Stimulated activated CD8-positive, alpha-beta memory T cell treated with anti-CD3 and anti-CD28 coated beads, Interleukin-2, amount 100 ng/mL, for 48 hours (primary cell): ENCODE measurements at places on chromosomes 2 and 18.

GRCh38 chr2:55771612-55772011, 78.0 kb upstream of the PNPT1 start:
- DNase-seq = no peak

- DNase-seq = no peak
Observed at GRCh38 chr2:23549821-23550530, 165.0 kb downstream of the KLHL29 start.

- DNase-seq = no peak
Observed at GRCh38 chr2:6510532-6510931, 355.2 kb downstream of the CMPK2 start.

- no peak for DNase-seq
Observed at GRCh38 chr18:7273301-7273921, 42.5 kb downstream of the LRRC30 start.

- DNase-seq = no peak
Observed at GRCh38 chr2:238105506-238106338, 5.6 kb downstream of the ESPNL start.

- DNase-seq = no peak
Observed at GRCh38 chr2:179107737-179108136, 57.8 kb upstream of the CCDC141 start.

- DNase-seq = no peak
Observed at GRCh38 chr2:169704160-169704708, 10.0 kb downstream of the PHOSPHO2 start.

- DNase-seq = no peak
Observed at GRCh38 chr2:208306291-208306690, 40.2 kb downstream of the PIKFYVE start.

- DNase-seq = no peak
Observed at GRCh38 chr18:22980394-22980793, 47.3 kb downstream of the RBBP8 start.

GRCh38 chr2:176443946-176444345, 174.7 kb downstream of the MTX2 start:
- DNase-seq = no peak

GRCh38 chr2:24228470-24228869, 53.6 kb downstream of the FAM228A start:
- DNase-seq = no peak

DNA sequence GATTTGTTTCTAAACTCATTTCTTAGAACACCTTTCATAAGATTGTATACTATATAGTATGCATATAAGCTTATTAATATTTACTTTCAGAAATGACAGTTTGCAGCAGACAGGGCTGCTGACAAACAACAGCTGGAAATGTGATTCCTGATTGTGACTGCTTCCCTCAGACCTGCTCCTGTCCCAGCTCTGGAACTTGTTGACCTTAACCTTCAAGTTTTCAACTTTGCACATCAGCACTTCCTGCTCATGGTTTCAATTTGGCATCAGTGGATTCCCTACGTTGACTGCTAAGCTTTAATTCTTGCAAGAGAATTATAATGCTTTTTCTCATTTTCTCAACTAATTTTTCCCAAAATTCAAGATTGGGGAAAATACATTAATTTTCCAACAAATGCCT, 459.2 kb upstream of the ACVR2A start:
- no peak for DNase-seq

- no peak for DNase-seq
Observed at GRCh38 chr2:69720404-69720803, 21.5 kb upstream of the ANXA4 start.

- DNase-seq = no peak
Observed at GRCh38 chr18:29154196-29154757, 977.3 kb upstream of the CDH2 start.

GRCh38 chr18:35311496-35311895, 21.5 kb upstream of the ZSCAN30 start:
- DNase-seq = no peak

DNA sequence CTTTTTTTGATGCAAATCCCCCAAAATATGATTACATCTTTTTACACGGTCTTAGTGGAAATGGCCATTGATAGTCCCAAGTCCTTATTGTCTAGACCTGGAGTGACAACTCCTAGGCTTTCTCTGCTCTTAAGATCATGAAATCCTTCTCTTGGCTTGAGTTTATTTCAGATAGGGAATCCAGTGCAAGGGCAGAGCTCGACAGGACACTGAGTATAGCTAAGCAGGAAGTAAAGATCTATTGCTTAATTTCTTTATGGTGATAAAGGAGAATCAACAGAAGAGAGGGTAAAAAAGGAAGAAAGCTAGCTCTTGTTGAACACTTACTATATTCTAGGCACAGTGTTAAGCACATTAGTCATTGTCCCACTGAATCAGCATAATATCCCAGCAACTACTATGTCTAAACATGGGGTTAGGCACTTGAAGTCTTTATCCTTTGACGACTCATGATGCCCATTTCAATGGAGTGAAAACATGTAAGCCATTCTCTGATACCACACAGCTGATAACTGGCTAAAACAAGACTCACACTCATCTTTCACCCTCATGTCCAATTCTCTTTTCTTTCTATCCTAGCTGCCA, 74.1 kb upstream of the LRATD1 start:
- DNase-seq = no peak

- no peak for DNase-seq
Observed at GRCh38 chr2:34838408-34838807, 1239.3 kb upstream of the FAM98A start.

- no peak for DNase-seq
Observed at GRCh38 chr2:121258051-121258450, 27.0 kb downstream of the TFCP2L1 start.

DNA sequence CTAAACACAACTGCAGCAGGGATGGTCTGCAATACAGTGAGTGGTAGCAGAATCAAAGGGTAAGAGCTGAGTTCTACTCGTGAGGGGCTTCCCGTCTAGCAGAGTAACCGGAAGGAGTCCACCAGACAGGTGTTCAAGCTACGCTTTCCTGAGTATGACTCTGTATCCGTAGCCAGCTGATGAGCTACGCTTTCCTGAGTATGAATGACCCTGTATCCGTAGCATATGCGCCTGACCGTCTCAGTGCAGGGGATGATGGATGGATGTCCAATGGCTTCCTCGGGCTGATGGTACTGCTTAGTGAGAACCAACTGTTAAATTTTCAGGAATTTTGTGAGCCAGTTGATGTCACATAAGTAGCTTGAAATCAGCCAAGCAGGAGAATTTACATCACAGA, 244.1 kb upstream of the MYT1L start:
- no peak for DNase-seq

- no peak for DNase-seq
Observed at GRCh38 chr2:146669735-146670134, 1175.1 kb upstream of the ACVR2A start.

DNA sequence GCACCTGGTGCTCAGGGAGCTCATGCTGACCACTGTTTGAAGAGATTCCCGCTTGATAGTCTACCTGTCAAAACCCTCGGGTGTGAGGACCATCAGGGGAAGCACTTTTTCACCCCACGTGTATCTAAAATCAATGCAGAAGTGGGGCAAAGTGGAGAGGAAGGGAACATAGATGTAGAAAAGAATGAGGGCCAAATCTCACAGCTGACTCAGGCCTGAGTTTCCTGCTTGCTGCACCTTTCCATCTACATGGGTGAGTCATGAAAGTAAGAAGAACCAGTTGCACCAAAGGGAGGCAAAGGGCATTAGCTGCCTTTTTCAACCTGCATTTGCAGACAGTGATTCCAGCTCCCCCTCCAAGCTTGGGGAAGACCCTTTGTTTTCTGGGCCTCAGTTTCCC, 100.2 kb upstream of the MYCN start:
- no peak for DNase-seq

- no peak for DNase-seq
Observed at GRCh38 chr2:12548906-12549305, 167.8 kb upstream of the TRIB2 start.

- DNase-seq = no peak
Observed at GRCh38 chr2:164782323-164782722, 59.3 kb downstream of the COBLL1 start.

GRCh38 chr2:100539221-100539620, 23.6 kb upstream of the PDCL3 start:
- no peak for DNase-seq

DNA sequence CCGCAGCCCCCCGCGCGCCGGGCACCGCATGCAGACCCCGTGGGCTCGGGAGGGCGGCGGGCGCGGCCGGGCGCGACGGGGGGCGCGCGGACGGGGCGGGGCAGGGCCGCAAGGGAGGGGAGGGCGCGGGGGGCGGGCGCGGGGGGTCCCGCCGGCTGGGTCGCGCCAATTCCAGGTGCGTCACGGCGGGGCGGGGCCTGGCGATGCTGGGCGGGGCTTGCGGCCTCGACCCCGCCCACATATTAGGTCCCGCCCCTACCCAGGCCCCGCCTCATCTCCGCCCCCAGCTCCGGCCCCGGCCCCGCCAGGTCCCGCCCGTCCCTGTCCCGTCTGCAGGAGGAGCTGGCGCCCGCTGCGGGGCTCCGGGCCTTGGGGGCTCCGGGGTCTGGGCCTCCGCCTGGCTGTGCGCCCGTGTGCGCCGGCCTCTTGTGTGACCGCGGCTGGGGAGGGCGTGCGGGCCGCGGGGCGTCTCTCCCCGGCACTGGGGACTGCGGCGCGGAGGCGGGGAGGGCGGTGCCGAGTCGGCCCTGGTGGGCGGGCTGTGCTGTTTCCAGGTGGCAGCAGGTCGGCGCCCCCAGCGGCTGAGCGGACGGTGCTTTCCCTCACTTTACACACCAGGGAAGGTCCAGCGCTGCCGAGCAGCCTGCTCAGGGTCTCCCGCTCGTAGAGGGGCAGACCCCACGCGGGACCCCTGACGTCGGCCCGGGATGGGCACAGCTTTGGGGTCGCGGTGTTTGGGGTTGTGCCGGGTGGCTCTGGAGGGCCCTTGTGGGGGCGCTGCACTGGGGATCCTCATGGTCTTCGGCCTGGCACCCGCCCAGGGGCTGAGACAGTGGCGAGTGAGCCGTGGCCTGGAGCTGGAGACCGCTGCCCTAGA, 554 bp downstream of the ING5 start:
- DNase-seq = peak; percentile 87

DNA sequence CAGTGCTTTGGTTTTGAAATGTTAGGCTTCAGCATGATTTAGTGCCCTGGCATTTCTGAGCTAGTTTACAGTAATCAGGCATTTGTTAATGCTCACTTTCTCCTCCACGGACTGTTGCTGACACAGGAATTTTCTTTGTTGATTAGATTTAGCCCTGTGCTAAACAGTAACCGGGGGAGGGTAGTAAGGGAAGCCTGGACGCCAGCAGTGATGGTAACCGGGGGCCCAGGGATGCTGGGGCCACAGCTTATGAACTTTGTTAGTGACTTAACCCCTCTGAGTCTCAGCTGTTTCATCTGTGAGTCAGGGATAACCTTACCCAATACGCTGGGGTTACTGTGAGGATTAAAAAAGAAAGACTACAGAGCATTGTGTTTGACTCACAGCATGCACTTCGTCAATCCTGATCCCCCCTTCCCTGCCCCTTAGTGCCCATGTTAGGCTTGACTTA, 33.5 kb downstream of the KLHL29 start:
- no peak for DNase-seq

DNA sequence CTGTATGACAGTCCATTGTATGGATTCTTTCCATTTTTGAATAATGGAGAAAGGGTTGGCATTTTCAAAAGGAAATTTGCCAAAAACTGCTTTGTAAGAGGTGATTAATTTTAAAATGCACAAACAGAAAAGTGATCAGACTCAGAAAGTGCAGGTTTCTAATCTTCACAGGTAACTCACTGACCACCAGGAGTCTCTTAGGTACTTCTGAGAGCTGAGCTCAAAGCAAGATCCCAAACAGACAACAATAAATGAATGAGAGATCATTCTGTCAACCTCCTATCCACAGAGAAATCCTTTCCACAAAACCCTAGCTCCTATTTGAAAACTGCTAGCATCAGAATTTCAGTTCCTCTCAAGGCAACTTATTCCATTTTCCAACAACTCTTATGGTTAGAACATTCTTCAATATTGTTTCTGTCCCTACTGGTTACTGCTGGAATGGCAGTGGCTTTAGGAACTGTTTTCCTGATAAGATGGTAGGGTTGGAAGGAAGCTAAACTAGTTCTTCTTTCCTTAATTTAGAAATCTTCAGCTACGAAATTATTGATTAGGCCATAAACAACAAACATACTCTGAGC, 20.6 kb upstream of the HAAO start:
- DNase-seq = no peak

- DNase-seq = no peak
Observed at GRCh38 chr2:16155766-16156165, 215.4 kb downstream of the MYCN start.

DNA sequence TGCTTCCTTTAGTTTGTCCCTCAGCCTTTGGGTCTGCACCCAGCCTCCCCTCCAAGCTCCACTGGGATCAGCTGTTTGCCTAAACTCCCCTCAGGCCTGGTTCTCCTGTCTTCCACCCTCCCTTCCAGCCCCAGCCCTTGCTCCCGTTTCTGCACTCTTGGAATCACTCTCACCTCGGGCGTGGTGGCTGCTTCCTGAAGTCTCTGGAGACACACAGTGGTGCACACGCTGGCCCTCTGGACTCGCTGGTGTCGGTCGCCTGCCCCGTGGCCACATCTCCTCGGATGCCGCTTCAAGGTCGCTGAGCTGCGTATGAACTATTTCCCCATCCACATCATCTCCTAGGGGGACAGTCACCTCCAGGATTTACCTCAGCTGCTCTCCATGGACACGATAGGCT, 46.3 kb downstream of the PSMG2 start:
- DNase-seq = no peak

DNA sequence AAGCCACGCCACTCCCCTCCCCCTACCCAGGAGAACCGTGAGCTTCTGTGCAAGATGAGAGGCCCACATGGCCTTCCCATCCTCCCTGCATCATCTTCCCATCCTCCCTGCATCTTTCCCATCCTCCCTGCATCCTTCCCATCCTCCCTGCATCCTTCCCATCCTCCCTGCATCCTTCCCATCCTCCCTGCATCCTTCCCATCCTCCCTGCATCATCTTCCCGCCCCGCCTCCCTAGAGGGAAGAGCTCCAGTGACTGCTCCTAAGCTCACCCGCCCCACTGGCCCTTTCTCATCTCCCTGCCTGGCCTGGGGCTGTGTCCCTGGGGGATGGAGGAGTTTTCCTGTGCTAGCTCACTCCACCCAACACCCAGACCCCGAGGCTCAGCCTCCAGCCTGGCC, 93.3 kb upstream of the ASAP2 start:
- DNase-seq = no peak

GRCh38 chr2:65722028-65722778, 289.8 kb upstream of the SPRED2 start:
- no peak for DNase-seq

DNA sequence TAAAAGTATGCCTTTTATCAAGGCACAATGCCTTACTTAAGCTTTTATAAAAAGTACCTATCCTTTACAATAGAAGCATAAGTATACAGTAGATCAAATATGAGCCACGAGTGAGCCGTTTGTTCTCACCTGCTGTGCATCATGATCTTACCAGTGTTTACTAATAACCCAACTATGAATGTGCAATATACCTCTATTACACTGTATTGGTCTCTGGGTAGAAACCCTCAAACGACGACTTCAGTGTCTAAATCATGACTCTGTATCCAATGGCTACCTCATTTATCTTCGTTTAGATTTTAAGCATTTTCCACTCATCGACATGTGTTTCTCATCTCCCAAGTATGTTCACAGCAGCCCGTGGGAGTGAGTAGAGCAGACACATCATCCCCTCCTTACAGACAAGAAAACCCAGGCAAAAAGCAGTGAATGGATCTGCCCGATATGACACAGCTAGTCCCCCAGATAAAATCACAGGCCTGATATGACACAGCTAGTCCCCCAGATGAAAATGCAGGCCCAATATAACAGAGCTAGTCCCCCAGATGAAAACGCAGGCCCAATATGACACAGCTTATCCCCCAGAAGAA, 279.8 kb downstream of the TNS1 start:
- DNase-seq = no peak
